ENCODE measurements at places on chromosomes 13 and 19.
A peak's percentile ranks its signal among the peaks of the same experiment; 100 is the strongest.

DNA sequence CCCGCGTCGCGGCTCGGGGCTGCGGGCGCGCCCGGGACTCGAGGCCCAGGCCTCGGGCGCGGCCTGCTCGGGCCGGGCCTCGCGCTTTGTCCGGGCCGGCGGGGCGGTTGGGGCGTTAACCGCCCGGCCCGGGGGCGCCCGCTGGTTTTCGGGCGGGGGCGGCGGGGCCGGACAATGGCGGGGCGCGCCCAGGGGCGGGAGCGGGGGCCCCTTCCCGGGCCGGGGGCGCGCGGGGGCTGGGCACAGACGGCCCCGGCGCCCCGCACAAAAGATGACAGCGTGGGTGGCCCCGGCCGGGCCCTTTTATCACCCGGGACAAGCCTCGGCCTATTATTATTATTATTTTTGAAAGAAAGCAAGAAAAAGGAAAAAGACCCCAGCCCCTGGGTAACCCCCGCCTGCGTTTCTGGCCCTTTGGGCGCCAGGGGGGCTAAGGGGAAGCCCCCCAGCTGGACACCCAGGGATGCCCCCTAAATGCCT, 419 bp downstream of the KDM4B start:
- no peak for DNase-seq

GRCh38 chr19:42436006-42436405, 6.7 kb downstream of the CXCL17 start:
- DNase-seq, result no peak

DNA sequence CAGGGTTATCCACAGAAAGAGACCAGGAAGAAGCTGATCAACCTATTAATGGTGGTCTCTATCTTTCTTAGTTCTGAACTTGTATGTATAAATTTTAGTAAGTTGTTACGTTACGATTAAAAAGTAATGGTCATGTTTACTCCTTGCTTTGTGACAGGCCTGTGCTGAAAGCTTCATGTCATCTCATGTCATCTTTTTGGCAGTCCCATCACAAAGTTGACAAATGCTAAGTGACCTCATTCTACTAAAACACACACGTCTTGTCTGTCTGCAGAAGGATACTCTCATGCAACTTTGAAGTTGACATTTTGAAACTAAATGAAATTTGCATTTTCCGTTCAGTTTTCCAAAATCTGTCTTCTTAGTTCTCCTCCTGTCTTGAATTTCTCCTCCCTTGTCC, 345.9 kb downstream of the DNAJC15 start:
- DNase-seq, result no peak

- DNase-seq, result no peak
Measured at GRCh38 chr19:35935911-35936737, at the start of gene LRFN3. TSS of gene LRFN3 (plus strand) at chr19:35936374. CDS start at chr19:35939426, 3,052 bp downstream.

DNA sequence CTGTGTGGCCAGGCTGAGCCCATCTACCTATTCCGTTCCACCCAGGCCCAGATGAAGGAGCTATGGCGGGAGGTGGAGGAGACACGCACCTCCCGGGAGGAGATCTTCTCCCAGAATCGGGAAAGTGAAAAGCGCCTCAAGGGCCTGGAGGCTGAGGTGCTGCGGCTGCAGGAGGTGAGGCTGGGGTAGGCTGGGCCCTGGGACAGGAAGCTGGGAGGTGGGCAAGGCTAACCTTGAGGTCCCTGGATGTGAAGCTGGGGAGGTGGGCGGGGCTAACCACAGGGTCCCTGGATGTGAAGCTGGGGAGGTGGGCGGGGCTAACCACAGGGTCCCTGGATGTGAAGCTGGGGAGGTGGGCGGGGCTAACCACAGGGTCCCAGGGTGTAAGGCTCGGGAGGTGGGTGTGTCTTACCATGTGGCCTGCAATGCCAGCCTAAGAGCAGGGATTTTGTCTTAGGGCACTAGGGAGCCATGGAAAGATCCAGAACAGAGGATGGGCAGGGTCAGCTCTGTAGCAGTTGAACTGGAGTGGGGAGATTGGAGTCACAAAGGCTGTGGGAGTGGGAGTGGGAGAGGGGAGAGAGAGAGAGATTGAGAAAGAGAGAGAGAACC, 36.9 kb downstream of the KCNC3 start:
- no peak for DNase-seq

GRCh38 chr13:91133941-91134802, 213.3 kb upstream of the MIR17HG start:
- DNase-seq, result peak; percentile 52

DNA sequence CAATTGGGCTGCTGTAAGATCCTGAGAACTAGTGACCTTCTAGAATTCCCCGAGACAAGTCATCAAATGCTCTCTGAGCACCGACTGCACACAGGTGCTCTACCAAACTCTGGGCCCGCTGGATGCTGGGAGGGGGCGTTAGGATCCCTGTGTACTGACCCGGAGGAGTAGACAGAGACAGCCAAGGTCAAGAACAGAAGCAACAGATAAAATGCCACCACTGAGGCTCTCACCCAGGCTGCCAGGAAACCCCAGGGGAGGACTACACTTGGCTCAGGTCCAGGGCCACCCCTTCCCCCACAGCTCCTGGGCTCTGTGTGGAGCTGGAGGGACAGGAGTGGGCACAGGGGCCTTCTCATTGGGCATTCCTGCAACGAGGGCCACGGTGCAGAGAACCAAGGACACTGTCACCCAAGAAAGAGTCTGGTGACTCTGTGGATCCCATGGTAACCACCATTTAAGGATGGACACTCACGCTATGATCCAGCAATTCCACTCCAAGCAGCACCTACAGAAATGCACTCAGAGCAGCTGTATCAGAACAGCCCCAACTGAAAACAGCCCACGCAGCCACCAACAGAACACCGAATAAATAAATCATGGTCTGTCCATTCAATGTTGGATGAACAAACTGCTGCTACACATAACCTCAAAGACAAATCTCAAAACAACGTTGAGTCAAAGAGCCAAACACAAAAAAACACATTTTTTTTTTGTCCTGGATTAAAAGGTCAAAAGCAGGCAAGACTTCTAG, 16.8 kb upstream of the SLC35E1 start:
- no peak for DNase-seq

GRCh38 chr13:36115306-36115705, 15.9 kb downstream of the DCLK1 start:
- DNase-seq, result no peak

GRCh38 chr19:9808855-9809824, 9.7 kb downstream of the FBXL12 start:
- no peak for DNase-seq

- DNase-seq, result no peak
Measured at GRCh38 chr13:31882794-31883193, 143.5 kb downstream of the RXFP2 start.

DNA sequence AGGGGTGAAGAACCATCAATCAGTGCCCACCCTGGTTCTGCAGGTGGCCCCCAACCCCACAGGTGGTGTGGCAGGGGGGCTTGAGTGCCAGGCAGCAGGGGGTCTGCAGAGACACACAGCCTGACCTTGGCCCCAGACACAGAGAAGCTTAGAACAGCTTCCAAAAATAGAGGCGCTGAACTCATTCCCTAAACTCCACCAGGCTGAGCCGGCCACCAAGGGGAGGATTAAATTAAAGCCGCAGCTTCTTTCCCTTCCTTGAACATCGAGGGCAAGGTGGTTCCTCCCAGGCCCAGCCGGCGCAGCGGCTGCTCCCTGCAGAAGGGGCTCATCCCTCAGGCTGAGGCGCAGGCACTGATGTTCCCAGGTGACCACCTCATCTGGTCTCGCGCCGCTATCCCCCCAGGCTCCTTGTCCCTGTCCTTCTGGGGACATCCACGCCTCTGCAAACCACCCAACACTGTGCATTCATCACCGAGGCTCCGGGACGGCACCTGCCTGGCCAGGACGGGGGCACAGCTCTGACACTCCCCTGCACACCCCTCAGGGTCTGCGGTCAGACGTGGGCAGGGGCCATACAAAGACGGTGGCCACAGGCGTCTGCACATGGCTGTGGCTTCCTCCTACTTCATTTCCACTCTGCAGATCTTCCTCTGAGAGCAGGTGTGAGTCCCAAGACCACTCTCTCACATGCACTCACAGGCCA, 30.9 kb downstream of the LAMP1 start:
- DNase-seq, result no peak

- DNase-seq, result no peak
Measured at GRCh38 chr13:39998166-39998565, 342.7 kb downstream of the COG6 start.

GRCh38 chr13:60369242-60369641, 27.8 kb upstream of the TDRD3 start:
- no peak for DNase-seq

DNA sequence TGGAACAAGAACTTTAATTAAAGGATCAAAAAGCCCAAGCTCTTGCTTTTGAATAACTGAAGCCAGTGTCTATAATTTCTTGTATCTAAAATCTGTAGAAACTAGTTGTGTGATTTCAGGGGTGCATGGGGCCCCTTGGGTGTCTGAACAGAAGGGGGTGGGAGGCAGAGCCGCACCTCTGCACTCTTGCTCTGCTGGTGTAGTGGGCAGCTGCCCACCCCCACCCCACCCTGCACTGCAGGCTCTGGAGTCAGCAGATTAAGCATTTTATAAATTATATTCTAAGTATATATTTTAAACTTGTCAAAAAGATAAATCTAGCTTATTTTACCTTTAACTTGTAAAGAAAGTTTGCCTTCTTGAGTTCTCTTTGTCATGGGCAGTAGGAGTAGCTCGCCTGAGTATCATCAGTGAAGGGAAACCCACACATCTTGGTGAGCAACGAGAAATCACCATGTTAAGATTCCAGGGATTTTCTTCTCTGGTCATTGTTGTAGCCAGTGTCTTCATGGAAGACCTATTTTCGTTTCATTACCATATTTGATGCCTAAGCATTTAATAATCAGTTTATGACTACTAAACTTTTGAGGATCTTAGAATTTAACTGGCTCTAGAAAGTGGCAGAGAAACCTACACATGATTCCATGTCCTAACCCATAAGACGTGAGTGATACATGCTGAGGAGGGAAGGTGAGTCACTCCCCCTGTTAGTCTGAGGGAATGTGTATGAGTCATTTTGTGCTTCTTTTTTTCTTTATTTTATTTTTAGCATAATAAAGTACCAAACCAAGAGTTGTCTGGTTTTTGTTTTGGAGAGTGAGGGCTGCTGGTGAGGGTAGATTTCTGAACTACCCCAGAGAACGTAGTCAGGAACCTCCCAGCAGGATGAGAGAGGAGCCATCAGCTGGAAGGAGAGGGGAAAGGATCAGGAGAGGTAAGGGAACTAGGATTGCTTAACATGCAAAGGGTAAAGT, 7.7 kb downstream of the UBE2L5 start:
- DNase-seq, result peak; percentile 82

- peak; percentile 78 for DNase-seq
Measured at GRCh38 chr13:30616927-30617314, 799 bp upstream of the USPL1 start.
